Activated T-helper 17 cell treated with anti-CD3 and anti-CD28 coated beads, Interleukin-2, amount 50 U/mL, for 72 hours (primary cell): ENCODE measurements at places on chromosomes 5 and 9.

- ATAC-seq, result no peak
These were observed 627.4 kb downstream of the TLR4 start for GRCh38 chr9:118331622-118332045.

GRCh38 chr9:69380301-69380700 lies 55.3 kb downstream of the ENTREP1 start:
- ATAC-seq, result no peak

- no peak for ATAC-seq
These were observed 1.7 kb downstream of the TLE4 start for GRCh38 chr9:79573412-79573923.

- ATAC-seq, result no peak
These were observed 2.9 kb upstream of the TGFBI start for GRCh38 chr5:136025900-136026299.

DNA sequence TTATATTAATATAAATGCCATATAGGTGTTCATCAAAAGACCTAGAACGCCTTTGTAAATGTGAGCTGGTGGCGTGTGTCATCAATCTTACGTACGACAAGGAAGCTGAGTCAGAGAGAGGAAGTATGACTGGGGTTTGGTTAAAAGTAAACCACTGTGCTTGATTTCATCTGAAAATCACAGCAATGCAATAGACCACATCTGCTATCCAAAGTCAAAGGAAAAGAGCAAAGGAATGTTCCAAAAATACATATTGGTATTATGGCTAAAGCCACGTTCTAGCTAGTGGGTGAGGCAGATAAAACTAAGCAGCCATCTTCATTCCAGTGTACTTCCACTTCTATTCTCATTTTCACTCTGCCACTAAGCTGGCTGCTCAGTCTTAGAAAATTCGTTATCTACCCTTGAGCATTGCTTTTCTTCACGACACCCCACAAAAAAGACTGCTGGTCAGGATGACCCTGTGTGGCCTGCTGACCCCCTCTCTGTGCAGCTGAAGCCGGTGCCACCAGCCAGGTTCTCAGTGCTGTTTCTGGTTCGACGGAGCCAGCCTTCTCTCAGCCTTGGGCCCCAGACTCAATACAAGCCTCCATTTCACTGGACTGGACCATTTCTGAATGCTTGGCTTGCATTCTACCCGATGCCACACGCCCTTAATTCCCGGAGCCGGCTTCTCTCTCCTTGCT lies 23.8 kb downstream of the SHC3 start:
- ATAC-seq, result peak; percentile 86

- no peak for ATAC-seq
These were observed 1319.3 kb upstream of the C9orf72 start for GRCh38 chr9:28892538-28892937.

GRCh38 chr9:109560470-109561132 lies 62.5 kb upstream of the PTPN3 start:
- ATAC-seq, result no peak

GRCh38 chr9:100492952-100493351 lies 20.0 kb downstream of the TMEFF1 start:
- no peak for ATAC-seq

- ATAC-seq, result no peak
These were observed 64.7 kb downstream of the FGF1 start for GRCh38 chr5:142621227-142621626.

- no peak for ATAC-seq
These were observed 42.5 kb downstream of the SLIT3 start for GRCh38 chr5:169258372-169259000.

DNA sequence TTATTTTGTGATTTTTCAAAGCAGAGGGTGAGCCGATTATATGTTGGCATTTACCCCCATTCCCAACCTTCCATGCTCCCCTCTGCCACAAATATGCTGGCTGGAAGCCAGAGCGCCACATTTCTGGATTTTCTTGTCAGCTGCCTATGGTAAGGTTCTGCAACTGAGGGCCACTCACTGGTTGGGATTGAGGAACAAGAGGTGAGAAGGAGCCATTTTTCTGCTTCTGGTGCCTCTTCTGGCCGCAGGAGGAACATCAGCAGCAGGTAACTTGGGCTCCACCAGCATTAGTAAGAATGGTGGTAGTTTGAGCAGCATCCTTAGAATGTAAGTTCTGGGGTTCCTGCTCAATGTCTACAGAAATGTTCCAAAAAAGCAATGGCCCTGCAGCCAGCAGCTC lies 159.5 kb upstream of the MAST4 start:
- ATAC-seq, result no peak
